Activated naive CD8-positive, alpha-beta T cell treated with anti-CD3 and anti-CD28 coated beads, Interleukin-2, amount 10 ng/mL, durations not matched to agents 7 days and 5 days (primary cell): ENCODE measurements at places on chromosomes 7 and 10. TPM values are rescaled to one million over a fixed set of nuclear protein-coding genes. Genes with fewer than 3 reads are reported as not detected.

- peak; percentile 59 for DNase-seq
- no peaks in the 10 kb centered on the region for H3K27me3 ChIP-seq
- H3K4me3 ChIP-seq, result peak overlapping the region; percentile 78
- peak overlapping the region; percentile 94 for H3K27ac ChIP-seq
- H3K36me3 ChIP-seq, result no peaks in the 10 kb centered on the region
These were observed 17.9 kb upstream of the CSGALNACT2 start for GRCh38 chr10:43120116-43120928.

DNA sequence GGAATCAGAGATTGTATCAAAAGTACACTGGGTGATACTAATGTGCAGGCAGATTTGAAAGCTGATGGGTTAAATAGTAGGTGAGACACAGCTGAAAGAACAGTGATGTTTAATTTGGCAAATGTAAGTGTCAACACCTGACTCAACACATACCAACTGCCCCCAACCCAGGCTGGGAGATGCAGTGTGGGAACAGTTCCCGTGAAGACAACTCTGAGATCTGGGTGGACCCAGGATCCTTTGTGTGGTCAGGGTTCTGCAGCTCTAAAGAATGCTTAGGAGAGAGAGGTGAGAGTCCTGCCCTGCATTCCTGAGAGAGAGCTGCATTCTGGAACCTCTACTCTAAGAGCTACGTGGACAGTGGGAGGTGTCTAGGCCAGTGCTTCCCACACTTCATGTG is 479.7 kb downstream of the RPS24 start:
- H3K27me3 ChIP-seq, result peaks cover 3% of the 10 kb centered on the region
- H3K27ac ChIP-seq, result no peak overlapping the region

GRCh38 chr7:155289107-155289506 is 8.6 kb upstream of the INSIG1 start:
- peaks cover 4% of the 10 kb centered on the region for H3K36me3 ChIP-seq
- DNase-seq, result no peak
- H3K4me1 ChIP-seq, result peaks cover 25% of the 10 kb centered on the region
- peaks cover 11% of the 10 kb centered on the region for H3K27me3 ChIP-seq
- H3K4me3 ChIP-seq, result no peak overlapping the region
- no peak overlapping the region for H3K27ac ChIP-seq

TMEM184A gene
- not detected for total RNA-seq

KLF14 gene
- not detected for total RNA-seq

DNA sequence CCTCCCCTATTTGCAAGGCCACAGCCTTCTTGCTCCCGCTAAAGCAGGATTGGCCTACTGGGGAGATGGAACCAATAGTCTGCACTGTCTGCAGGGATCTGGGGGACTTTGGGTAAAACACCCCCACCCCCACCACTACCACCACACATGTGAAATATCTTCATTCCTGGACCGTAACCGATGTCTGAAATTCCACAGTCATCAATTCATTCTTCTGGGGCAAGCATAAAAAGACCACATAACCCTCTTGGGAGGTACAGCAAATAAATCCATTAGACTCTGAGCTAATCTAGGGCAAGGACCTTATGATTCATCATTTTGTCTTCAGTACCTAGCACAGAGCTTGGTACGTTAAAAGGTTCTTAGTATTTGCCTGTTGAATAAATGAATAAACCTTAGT is 307.8 kb downstream of the GPAM start:
- peaks cover 4% of the 10 kb centered on the region for H3K4me1 ChIP-seq
- H3K36me3 ChIP-seq, result no peaks in the 10 kb centered on the region
- no peak overlapping the region for H3K4me3 ChIP-seq
- no peak overlapping the region for H3K27ac ChIP-seq
- H3K27me3 ChIP-seq, result peaks cover under 1% of the 10 kb centered on the region
- DNase-seq, result no peak

GRCh38 chr10:70747192-70747965 is 37.8 kb downstream of the TBATA start:
- no peak for DNase-seq
- no peak overlapping the region for H3K27ac ChIP-seq
- H3K27me3 ChIP-seq, result no peaks in the 10 kb centered on the region
- peaks cover 10% of the 10 kb centered on the region for H3K4me1 ChIP-seq
- peaks cover 7% of the 10 kb centered on the region for H3K36me3 ChIP-seq
- H3K4me3 ChIP-seq, result no peak overlapping the region

GBX1 gene
- total RNA-seq, result not detected

GRCh38 chr10:114245121-114245791 is 6.2 kb downstream of the VWA2 start:
- no peak overlapping the region for H3K27ac ChIP-seq
- H3K27me3 ChIP-seq, result peaks cover 43% of the 10 kb centered on the region
- H3K4me1 ChIP-seq, result no peaks in the 10 kb centered on the region
- H3K36me3 ChIP-seq, result no peaks in the 10 kb centered on the region

COL28A1 gene
- not detected for total RNA-seq
